ENCODE measurements at places on chromosomes 2 and 18.

- no peak for DNase-seq
These were observed 75.2 kb upstream of the RMDN2 start for GRCh38 chr2:37849911-37850310.

- DNase-seq: no peak
These were observed 72.2 kb downstream of the C1QL2 start for GRCh38 chr2:119086327-119086726.

DNA sequence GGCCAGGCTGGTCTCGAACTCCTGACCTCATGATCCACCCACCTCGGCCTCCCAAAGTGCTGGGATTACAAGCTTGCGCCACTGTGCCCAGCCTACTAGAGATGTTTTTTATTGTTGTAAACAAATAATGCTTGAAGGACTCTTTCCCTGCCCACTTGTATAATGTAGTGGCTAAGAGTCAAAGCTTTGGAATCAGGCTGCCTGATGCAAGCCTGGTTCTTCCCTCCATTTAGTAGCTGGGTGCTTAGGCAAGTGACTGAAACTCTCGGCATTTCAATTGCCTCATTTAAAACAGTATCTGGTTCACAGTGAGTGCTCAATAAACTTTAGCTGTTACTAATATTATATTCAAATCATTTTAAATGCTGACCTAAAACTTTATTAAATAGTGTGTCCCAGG lies 264.0 kb upstream of the FBXO11 start:
- no peak for DNase-seq

DNA sequence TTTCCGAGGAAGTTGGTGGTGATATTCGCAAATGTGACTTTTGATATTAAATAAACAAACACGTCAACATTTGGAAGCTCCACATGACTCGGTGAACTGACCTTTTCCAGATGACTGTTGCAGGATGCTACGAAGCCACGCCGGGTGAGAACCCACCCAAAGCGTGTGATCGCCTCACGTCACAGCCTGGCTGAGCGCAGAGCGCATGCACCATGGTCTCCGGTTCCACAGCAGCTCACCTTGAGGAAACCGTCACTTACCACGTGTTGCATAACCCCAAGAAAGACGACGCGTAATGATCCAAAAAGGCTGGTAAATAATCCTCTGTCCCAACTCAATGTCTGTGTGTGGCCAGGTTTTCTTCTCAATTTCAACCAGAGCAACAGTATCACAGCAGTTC lies 64.5 kb upstream of the CTDP1 start:
- DNase-seq: no peak

DNA sequence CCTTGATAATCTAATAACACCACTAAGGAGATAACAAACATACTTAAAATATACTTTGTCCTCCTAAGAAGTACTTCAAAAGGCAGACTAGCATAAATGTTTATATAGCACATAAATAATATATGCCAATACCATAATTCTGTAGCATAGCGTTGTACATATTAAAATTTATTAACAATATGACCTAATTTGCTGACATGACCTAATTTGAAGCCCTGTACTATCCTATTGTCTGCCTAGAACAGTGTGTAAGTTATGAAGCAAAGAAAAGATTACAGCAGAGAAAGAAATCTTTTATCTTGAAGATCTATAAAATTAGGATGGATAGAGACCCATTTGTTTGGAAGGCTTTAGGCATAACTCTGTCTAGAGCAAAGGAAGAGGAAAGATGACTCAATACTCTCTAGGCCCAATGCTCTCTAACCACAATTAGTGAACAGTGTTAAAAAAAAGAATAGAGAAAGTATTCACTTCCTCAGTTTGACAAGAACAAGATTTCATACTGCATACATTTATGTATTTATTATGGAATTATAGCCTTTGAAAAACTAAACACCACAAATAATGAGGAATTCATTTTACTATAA lies 231.3 kb downstream of the ZRANB3 start:
- no peak for DNase-seq

DNA sequence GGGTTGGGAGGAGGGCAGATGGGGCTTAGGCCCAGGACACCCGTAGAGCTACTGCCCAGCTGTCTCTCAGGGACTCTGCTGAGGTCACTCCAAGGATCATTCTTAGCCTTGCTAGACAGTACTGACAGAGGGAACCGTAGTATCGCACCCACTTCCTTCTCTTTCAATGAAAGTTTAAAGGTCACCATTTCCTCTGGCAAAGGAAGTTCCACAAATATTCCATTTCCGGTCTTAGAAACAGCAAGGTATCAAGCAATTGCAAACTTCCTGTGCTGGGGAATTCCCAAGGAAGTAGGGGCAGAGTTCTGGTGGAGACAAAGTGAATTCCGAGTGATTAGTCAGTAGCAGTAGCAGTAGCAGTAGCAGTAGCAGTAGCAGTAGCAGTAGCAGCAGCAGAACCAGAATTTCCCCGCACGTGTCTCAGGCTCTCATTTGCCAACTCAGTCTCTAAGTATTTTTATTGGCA lies 24.7 kb downstream of the IL1B start:
- peak; percentile 15 for DNase-seq

DNA sequence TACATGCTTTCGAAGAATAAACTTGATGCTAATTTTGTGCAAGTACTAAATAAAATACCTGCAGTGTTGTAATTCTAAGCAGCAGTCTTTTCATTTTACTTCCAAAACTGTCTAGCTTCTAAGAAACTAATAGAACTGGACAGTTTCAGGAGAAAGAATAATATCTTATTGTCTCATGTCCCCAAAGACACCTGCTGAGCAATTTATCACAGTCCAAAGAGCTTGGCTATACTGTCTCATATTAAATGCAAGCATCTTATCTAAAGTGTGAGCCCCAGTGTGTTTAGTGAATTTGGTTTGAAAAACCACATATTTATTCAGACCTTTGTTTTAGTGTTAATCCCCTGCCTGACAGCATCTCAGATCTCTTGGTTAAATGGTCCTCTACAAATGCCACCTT lies 374.3 kb downstream of the TMX3 start:
- no peak for DNase-seq

- no peak for DNase-seq
These were observed 9.1 kb downstream of the TET3 start for GRCh38 chr2:73993778-73994177.

- no peak for DNase-seq
These were observed 336.9 kb upstream of the CDH20 start for GRCh38 chr18:60996326-60996725.

- DNase-seq: no peak
These were observed 381.6 kb upstream of the TRIB2 start for GRCh38 chr2:12335131-12335530.

GRCh38 chr2:173962031-173962430 lies 3.1 kb downstream of the SP3 start:
- no peak for DNase-seq

GRCh38 chr2:172135446-172135845 lies 32.7 kb upstream of the DLX2 start:
- DNase-seq: no peak
